ENCODE measurements at places on chromosomes 1 and 21. TPM values are rescaled to one million over a fixed set of nuclear protein-coding genes. Genes with fewer than 3 reads are reported as not detected.

The ZNF695 gene
- 1.1 TPM for total RNA-seq

The KRTAP22-1 gene
- not detected for total RNA-seq

The PLCH2 gene
- 0.16 TPM for total RNA-seq

The INSRR gene
- not detected for total RNA-seq

Data from bronchial smooth muscle cell (primary cell).